ENCODE measurements at places on chromosomes 2 and 18. TPM values are rescaled to one million over a fixed set of nuclear protein-coding genes. Genes with fewer than 3 reads are reported as not detected.

The RTKN gene
- 4.2 TPM for total RNA-seq

The ID2 gene
- 301 TPM for total RNA-seq

The TEX44 gene
- total RNA-seq: not detected

DNA sequence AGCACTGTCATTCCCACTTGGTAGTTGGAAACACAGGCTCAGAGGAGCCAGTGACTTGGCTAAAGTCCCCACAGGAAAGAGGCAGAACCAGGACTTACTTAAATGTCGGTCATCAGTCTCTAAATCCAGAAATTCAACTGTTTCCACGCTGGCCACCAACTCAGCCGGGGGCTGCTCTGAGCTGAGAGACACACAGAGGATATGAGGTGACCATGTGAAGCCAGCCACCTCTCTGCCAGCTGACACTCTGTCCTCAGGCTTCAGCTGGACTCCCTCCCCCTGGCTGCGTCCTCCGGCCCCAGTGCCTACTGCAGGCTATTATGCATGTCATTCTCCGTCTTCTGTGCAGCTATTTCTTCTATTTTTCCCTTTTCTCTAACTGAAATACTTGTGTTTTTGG is 168.9 kb downstream of the ANKRD30B start:
- no peaks in the 10 kb centered on the region for H3K36me3 ChIP-seq
- DNase-seq: no peak
- no peak overlapping the region for H3K27ac ChIP-seq

GRCh38 chr2:64134813-64135212 is 9.4 kb downstream of the PELI1 start:
- peak overlapping the region; percentile 88 for H3K27ac ChIP-seq
- peak overlapping the region; percentile 35 for H3K4me3 ChIP-seq
- no peaks in the 10 kb centered on the region for H3K27me3 ChIP-seq
- no peak for DNase-seq
- H3K36me3 ChIP-seq: peaks cover 35% of the 10 kb centered on the region

GRCh38 chr2:191864628-191865374 is 17.9 kb upstream of the CAVIN2 start:
- H3K4me3 ChIP-seq: no peak overlapping the region
- no peaks in the 10 kb centered on the region for H3K36me3 ChIP-seq
- no peaks in the 10 kb centered on the region for H3K4me1 ChIP-seq
- DNase-seq: no peak
- peaks cover 9% of the 10 kb centered on the region for H3K27me3 ChIP-seq

GRCh38 chr2:238785528-238785860 is 62.4 kb upstream of the TWIST2 start:
- no peaks in the 10 kb centered on the region for H3K4me1 ChIP-seq
- peaks cover 8% of the 10 kb centered on the region for H3K27me3 ChIP-seq
- H3K4me3 ChIP-seq: no peak overlapping the region
- no peaks in the 10 kb centered on the region for H3K36me3 ChIP-seq
- H3K27ac ChIP-seq: no peak overlapping the region
- no peak for DNase-seq

GRCh38 chr2:161230959-161231358 is 70.7 kb downstream of the TANK start:
- H3K4me1 ChIP-seq: peaks cover 26% of the 10 kb centered on the region
- H3K27me3 ChIP-seq: no peaks in the 10 kb centered on the region
- H3K27ac ChIP-seq: peak overlapping the region; percentile 31
- no peak overlapping the region for H3K4me3 ChIP-seq
- peaks cover 46% of the 10 kb centered on the region for H3K36me3 ChIP-seq

DNA sequence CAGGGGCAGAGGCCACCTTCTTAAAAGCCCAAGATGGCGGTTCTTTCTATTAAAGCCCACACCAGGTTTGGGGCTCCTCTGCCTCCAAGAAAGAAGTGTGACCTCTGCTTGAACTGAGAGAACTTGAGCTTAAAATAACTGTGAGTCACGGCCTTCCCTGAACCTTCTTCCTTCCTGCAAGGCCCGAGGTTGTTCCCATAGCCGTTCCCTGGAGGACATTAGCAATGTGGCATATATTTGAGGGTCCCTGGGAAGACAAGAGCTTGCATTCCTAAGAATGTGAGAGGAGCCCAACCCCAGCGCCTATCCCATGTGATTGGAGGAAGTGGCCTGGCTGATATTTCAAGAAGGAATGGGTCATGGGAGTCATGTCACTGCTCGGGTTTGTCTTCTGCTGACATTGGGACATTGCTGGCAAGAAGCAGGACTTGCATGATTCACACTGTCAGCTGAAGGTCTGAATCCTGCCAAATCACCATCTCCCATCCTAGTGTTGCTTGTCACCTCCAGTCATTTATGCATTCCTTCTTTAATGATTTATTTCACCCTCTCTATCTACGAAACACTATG is 168.1 kb downstream of the TRIB2 start:
- H3K4me1 ChIP-seq: no peaks in the 10 kb centered on the region
- H3K4me3 ChIP-seq: no peak overlapping the region
- no peaks in the 10 kb centered on the region for H3K36me3 ChIP-seq
- H3K27me3 ChIP-seq: peaks cover 3% of the 10 kb centered on the region

GRCh38 chr2:224532931-224533330 is 52.2 kb downstream of the CUL3 start:
- no peaks in the 10 kb centered on the region for H3K27me3 ChIP-seq
- no peak overlapping the region for H3K4me3 ChIP-seq
- H3K4me1 ChIP-seq: peaks cover 34% of the 10 kb centered on the region
- no peak for DNase-seq

DNA sequence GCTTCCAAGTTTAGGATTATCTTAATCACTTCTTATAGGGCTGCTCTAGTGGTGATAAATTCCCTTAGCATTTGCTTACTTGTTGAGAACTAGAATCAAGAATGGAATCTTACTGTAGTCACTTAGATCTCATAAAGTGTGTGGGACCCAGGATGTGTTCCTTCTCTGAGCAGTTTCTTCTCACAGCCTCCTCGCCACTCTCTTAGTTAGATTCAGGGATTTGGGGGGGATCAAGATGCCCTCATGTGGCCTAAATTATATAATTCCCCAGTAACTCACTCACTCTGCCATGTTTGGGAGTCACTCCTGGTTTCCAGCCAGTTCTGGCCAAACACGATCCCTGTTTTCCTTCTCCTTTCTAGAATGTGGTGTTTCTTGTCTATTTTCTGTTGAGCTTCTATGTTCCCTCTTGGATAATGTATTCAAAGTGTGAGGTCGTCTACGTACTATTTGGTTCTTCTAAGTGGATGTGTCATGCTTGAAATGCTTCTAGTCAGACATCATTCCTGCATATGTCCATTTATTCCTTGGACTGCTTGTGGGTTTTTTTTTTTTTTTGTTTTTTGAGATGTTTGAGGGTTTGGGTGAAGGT is 414.9 kb upstream of the SYT4 start:
- no peaks in the 10 kb centered on the region for H3K27me3 ChIP-seq
- DNase-seq: no peak
- H3K4me1 ChIP-seq: peaks cover 6% of the 10 kb centered on the region
- H3K27ac ChIP-seq: no peak overlapping the region
- no peaks in the 10 kb centered on the region for H3K36me3 ChIP-seq
- H3K4me3 ChIP-seq: no peak overlapping the region

GRCh38 chr2:155633887-155634570 is 698.5 kb downstream of the NR4A2 start:
- H3K36me3 ChIP-seq: no peaks in the 10 kb centered on the region
- H3K27ac ChIP-seq: no peak overlapping the region
- no peak for DNase-seq
- H3K4me3 ChIP-seq: no peak overlapping the region
- no peaks in the 10 kb centered on the region for H3K4me1 ChIP-seq
- H3K27me3 ChIP-seq: no peaks in the 10 kb centered on the region

- no peaks in the 10 kb centered on the region for H3K36me3 ChIP-seq
- no peak overlapping the region for H3K4me3 ChIP-seq
Measured at GRCh38 chr2:54526226-54526879, 70.2 kb downstream of the SPTBN1 start.

- no peak for DNase-seq
- peaks cover 30% of the 10 kb centered on the region for H3K36me3 ChIP-seq
- peaks cover 18% of the 10 kb centered on the region for H3K4me1 ChIP-seq
- no peak overlapping the region for H3K4me3 ChIP-seq
- H3K27ac ChIP-seq: no peak overlapping the region
Measured at GRCh38 chr2:223852281-223852795, 15.0 kb upstream of the AP1S3 start.

DNA sequence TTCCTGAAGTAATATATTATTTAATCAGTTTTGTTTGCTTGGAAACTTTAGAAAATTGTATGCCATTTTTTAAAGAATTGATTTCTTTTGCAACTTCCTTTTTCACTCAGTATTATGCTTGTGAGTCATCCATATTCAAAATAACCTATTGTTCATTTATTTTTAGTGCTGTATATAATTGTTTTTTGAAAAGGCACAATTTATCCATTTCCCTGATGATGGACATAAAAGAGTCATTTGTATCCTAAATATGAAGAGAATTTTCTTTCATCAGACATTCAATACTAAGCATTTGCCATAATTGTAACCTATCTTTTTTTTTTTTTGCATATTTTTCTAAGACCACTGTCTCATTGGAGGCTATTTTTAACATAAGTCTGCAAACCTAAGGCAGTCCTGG is 134.1 kb upstream of the SERPINE2 start:
- H3K36me3 ChIP-seq: no peaks in the 10 kb centered on the region
- H3K4me1 ChIP-seq: no peaks in the 10 kb centered on the region
- no peak overlapping the region for H3K27ac ChIP-seq
- H3K4me3 ChIP-seq: no peak overlapping the region
- DNase-seq: no peak

- DNase-seq: no peak
- no peaks in the 10 kb centered on the region for H3K4me1 ChIP-seq
- H3K27ac ChIP-seq: no peak overlapping the region
- H3K36me3 ChIP-seq: peaks cover 79% of the 10 kb centered on the region
- H3K27me3 ChIP-seq: no peaks in the 10 kb centered on the region
Measured at GRCh38 chr2:171832489-171832888, 61.6 kb downstream of the SLC25A12 start.

DNA sequence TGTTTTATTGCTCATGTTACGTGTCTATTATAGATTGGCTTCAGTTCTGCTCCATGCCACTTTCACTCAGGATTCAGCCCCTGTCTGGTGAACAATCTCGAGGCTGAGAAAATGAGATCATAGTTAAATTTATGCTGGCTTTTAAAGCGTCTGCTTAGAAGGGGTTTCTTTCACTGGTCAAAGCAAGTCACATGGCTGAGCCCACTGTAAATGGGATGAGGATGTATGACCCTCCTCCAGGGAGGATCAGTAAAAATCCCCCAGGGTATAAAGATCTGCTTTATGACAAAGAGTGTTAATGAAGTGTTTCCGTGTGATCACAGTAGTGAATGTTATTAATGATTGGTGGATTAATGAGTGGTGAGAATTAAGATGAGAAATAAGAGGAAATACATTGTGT is 6.2 kb upstream of the PLCL1 start:
- H3K27me3 ChIP-seq: peaks cover 27% of the 10 kb centered on the region
- no peaks in the 10 kb centered on the region for H3K36me3 ChIP-seq
- DNase-seq: no peak
- H3K27ac ChIP-seq: no peak overlapping the region
- H3K4me1 ChIP-seq: peaks cover 3% of the 10 kb centered on the region

GRCh38 chr2:223494496-223494895 is 107.7 kb downstream of the SCG2 start:
- no peaks in the 10 kb centered on the region for H3K36me3 ChIP-seq
- H3K27ac ChIP-seq: no peak overlapping the region
- H3K4me3 ChIP-seq: no peak overlapping the region
- H3K4me1 ChIP-seq: no peaks in the 10 kb centered on the region

Data from activated T-helper 1 cell treated with anti-CD3 and anti-CD28 coated beads, Interleukin-12 subunit alpha, Interleukin-12 subunit beta, Interleukin-2, Interleukin-4 antibody, amounts not matched to agents 30 ng/mL and 10 ng/mL and 1 ng/mL, durations not matched to agents 14 hours and 24 hours and 36 hours (primary cell).